ENCODE measurements at places on chromosomes 5 and 9. TPM values are rescaled to one million over a fixed set of nuclear protein-coding genes. Genes with fewer than 3 reads are reported as not detected.

- no peak for DNase-seq
These were observed 721 bp downstream of the PTGES start for GRCh38 chr9:129751841-129752801.

DNA sequence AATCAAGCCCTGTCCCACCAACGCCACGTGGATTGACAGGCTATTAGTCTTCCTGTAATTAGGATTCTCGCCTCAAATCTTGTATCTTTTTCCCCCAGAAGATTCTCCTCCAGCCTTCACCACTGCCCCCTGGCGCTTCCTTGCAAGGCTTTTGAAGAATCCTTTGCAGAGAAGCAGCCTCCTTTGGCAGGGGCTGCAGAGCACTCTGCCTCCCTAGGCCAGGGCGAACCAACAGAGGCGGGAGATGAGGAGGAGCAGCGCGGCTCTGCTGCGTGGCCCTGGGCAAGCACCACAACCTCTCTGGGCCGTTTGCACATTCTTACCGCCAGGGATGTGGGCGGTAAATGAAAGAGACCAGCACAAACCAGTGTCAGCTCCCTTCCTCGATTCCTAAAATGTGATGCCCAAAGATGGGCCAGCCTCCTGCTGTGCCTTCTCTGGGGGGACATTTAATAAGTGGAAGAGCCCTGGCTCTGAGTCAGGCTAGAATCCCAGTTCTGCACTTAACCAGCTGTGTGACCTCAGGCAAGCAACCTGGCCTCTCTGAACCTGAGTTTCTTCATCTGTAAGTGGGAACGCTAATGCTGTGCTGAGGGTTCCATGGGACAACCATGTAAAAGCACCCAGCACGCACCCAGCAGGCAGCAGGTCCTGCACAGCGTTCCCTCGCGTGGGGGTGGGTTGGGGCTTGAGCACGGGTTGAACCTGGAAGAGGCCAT is 128.6 kb downstream of the KCNIP1 start:
- DNase-seq: peak; percentile 57

GRCh38 chr9:81022177-81022576 is 667.2 kb downstream of the TLE1 start:
- no peak for DNase-seq

- no peak for DNase-seq
These were observed 111.3 kb upstream of the PCA3 start for GRCh38 chr9:76652894-76653293.

- peak; percentile 33 for DNase-seq
These were observed 9.1 kb downstream of the BRD3OS start for GRCh38 chr9:134034215-134035040.

- no peak for DNase-seq
These were observed 39.4 kb downstream of the UBE2QL1 start for GRCh38 chr5:6488021-6488420.

DNA sequence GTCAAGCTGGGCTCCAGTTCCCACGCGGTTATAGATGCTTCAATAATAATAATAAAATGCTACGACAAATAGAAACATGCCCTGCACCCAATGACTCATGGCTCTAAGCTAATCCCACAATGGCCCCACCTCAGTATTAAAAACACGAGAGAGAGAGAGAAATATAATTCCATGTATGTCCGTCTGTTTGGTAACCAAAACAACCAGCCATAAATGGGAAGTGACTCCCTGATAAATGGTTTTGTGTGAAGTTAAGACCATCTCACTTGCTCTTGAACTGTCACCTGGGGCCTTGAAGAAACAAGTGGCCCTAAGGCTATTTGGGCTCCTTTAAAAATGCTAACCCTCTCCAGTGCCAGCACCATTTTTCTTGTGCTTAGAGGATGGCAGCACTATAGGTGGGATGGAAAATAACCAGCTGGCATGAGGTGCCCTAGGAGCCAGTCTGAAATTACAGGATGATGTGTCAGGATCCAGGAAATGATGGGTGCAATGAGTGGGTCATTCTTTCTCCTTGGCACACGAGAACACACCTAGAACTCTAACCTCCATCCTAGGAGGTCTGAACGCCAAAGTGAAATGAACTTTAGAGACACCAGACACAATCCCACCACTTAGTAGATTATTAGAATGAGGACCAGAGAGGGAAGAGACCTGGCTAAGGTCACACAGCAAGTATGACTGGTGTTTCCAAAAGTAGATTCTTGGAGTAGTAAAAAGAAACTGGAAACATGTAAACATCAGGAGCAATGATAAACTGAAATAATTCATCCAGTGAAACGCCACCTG is 35.7 kb upstream of the ADRB2 start:
- DNase-seq: no peak

DNA sequence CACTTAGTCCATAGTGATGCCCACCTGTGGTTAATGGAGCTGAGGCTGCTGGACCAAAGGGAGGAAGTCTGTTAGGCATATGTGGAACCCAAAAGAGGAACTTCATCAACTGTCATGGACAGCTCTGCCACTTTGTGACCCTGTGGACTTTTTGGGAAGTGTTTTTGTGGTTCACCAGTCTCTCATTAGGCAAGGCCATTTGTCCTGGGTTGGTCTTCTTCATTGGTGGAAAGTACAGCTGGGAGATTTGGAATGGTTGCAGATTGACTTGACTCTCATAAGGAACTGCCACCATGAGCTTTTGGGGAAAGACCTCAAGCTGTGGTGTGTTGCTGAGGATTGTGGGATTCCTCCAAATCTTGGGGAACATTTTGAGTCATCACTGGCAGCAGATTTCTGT is 31.9 kb upstream of the IL12B start:
- DNase-seq: no peak

DNA sequence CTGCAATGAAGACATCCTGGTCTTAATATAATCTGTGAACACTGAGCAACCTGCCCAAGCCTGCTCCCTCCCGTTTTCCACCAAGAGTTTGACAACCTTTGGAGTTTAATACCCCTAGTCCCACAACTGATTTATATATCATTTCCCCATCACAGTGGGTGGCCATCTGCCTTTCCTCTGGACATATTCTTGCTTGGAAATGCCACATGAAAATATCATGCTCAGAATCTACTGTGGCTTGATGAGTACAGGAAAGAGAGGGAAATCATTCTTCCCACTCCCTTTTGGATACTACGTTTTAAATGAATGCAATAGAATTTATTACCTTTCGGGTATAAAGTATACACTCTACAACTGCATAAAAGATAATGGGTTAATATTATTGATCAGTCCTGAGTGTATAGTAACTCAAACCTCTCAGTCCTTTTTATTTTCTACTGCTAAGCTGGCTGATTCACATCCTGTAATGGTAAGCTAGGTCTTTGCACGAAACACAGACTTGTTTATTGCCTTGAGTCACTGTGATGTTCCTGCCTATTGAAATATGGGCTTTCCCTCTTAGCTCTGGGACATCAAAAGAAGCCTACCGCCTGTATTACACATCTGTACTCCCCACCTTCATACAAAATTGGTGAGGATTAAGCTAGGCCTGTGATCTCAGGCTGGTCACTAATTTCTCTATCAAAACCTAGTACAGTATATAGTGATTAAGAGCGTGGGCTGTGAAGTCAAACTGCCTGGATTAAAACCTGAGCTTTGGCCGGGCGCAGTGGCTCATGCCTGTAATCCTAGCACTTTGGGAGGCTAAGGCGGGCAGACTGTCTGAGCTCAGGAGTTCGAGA is 67.6 kb upstream of the NR5A1 start:
- no peak for DNase-seq

DNA sequence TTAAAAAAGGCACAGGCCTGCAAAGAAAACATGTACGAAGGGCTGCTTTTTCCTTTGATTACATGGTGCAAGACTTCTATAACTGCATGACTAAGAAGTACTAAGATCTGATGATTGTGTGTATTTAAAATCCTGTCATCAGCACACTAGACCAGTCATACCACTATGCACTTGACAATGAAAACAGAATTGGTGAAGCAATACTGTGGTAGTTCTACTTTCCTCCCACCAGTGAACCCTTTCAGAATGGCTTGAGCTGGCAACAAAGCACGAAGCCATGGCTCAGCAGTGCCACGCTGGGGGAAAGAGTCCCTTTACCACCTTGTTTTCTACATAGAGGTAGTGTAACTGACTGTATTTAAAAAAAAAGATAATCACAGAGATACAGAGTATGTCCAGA is 49.0 kb upstream of the POU5F2 start:
- no peak for DNase-seq

GRCh38 chr9:18981476-18982261 is 51.3 kb downstream of the SAXO1 start:
- DNase-seq: no peak

DNA sequence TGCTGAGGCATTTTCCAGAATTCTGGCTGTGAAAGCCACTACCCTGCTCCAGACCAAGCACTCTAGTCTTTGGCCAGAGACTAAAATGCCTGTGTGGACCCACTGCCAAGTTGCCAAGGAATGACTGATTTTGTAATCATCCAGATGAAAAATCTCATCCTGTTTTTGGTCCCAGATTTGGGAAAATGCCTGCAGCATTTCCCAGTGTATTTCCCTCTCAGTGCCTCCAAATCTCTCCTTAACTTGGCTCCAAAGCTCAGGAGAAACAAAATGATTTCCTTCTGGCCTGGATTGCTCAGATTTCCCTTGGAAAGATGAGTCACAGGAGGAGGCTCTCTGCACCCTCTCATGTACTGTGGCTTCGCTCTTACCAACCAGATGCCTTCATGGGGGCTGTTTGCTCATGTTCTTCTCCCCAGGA is 335.2 kb upstream of the TARS1 start:
- no peak for DNase-seq

- DNase-seq: no peak
These were observed 113.2 kb downstream of the SLC12A2 start for GRCh38 chr5:128196791-128197190.

Gene ZDHHC11
- polyA plus RNA-seq: 0.60 TPM

Gene GFI1B
- not detected for polyA plus RNA-seq

Gene PCDHB11
- polyA plus RNA-seq: not detected

Gene XPA
- polyA plus RNA-seq: 8.8 TPM

Measured in sigmoid colon (tissue), 7 donors.